ENCODE measurements at places on chromosomes 7 and 10.

- no peak for DNase-seq
These were observed 278.2 kb upstream of the IMMP2L start for GRCh38 chr7:111840528-111840927.

DNA sequence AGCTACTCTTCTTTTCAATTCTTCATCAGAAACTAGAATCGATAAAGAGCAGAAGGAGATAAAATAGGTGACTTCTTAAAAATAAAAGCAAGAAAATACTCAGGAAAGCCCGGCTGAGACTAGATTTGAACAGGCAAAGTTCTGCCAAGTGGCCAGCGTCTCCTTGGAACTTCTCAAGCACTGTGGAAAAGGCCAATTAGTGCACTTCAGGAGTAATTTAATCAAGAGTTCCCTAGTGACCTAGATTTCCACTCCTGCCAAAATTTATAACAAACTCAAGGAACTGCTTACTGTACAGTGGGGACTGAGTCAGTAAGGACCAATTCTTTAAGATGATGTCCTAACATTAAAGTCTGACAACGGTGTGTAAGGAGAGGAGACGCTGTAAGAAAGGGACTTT is 57.3 kb downstream of the CHCHD3 start:
- DNase-seq, result no peak

DNA sequence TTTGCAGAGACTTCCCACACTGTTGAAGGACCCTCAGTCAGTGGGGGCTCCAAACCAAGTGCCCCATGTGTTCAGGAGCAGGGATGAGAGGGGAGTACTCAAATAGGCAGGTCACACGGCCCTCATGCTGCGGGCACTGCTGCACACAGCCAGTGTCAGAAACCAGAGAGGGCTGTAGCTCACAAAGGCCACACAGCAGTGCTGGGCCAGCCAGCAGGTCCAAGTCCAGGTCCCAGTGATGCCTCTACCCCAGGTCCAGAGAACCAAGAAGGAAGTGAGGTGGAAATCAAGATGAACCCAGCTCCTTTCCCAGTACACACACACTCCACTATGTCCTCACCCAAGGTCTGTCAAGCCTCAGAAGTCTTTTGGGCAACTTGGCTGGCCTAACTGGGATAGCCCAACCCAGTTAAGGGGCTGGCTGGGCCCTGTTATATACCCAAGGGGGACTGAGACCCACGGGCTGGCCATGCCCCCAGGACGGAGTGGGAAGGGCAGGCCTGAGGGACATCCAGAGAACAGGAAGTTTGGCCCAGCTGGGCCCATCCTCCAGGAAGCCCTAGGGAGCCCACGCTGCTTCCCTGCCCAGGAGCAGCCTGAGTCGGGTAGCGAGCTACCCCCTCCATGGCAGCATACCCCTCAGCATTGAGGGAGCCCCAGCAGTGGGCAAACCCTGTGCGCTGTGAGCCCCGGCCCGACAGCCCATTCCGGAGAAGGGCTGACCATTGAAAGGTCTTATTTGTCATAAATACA is 24.3 kb downstream of the GRID1 start:
- no peak for DNase-seq

DNA sequence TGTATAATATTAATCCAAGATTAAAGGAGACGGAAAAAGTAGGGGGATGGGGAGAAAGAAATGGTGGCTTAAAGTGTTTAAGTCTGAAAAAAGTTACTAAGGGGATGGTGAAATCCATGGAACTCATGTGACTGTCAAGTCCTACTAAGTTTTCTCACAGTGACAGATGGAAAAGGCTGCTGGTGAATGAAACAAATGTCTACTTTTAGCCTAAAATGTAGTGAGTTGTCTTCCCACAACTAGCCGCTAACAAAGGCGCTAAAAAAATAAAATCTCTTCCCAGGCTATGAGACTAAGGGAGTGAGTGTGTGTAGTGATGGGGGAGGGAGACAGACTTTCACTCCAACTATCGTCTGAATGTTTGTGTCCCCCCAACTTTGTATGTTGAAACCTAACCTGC is 12.6 kb downstream of the VIM start:
- no peak for DNase-seq

DNA sequence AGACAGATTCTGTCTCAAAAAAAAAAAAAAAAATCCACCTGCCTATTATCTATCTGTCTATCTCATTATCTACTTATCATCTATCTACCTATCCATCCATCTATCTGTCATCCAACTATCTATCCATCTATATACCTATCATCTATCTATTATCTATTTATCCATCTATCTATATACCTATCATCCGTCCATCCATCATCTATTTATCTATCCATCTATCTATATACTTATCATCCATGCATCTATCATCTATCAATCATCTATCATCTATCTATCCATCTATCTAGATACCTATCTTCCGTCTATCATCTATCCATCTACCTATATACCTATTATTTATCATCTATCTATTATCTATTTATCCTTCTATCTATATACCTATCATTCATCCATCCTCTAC is 16.5 kb upstream of the TPST1 start:
- no peak for DNase-seq

GRCh38 chr7:70571403-70571934 is 560.5 kb upstream of the GALNT17 start:
- DNase-seq, result no peak

GRCh38 chr10:80540981-80541750 is 3.5 kb downstream of the SH2D4B start:
- no peak for DNase-seq

GRCh38 chr7:103687272-103687671 is 241.3 kb upstream of the SLC26A5 start:
- no peak for DNase-seq

DNA sequence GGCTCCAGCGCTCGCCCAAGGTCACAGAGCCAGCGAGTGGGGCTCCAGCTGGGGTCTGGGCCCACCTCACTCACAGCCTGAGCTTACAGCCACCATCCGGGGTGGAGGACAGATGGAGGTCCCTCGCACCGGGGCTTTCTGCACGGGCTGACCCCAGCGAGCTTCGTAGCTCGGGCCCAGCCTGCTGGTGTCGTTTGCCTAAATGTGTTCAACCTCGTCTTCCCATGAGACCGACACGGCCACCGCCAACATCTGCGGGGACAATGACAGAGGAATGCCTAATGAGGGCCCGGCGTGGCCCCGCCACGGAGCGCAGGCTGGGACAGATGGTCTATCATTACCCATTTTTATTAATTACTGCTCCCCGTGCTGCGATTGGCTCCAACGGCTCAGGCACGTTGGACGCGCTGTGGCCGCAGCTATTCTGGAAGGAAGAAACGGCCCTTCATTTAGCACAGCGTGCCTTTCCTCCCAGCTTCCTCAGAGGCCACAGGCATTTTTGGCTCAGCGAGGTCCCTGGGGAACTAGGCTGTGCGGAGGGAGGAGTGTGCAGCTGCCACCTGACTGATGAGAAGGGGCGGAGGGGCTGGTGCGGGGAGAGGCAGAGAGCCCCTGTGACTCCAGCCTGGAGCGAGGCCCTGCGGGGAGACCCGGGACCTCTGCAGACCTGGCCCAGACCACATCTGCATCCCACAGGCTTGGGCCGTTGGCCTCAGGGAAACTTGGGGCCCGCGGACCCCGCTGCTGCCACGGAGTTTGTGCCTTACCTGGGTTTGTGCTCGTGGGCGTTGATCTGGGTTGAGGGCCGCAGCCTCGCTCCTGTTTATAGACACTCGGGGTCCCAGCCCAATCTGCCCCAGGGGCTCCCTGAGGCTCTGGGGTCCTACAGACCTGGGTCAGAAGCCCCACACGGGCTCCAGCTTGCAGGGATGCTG is 22.9 kb upstream of the ELFN1 start:
- no peak for DNase-seq

DNA sequence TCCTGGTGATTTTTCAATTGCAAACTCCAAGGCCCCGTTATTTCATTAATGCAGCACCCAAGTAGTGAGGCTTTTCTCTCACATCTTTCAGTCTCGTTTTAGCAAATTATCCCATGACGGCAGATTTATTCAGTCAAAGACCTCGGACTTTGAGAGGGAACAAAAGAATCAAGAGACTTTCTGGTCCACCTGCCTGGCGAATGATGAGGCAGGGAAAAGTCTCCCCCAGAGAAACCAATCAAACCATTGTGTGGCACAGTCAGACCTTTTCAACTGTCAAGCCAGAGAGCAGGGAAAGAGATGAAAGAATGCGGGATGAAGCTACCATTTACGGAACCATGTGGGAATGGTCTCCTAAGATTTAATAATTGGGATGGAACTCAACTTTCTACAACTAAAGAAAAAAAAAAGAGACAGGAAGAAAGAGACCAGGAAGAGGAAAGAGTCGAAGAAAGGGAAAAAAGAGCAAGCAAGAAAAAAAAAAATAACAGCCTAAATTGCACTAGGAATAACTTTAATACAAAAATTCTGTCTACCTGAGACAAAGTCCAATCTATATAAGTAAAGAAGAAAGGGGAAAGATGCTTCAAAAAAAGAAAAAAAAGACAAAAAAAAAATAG is 22.8 kb downstream of the GLI3 start:
- no peak for DNase-seq

DNA sequence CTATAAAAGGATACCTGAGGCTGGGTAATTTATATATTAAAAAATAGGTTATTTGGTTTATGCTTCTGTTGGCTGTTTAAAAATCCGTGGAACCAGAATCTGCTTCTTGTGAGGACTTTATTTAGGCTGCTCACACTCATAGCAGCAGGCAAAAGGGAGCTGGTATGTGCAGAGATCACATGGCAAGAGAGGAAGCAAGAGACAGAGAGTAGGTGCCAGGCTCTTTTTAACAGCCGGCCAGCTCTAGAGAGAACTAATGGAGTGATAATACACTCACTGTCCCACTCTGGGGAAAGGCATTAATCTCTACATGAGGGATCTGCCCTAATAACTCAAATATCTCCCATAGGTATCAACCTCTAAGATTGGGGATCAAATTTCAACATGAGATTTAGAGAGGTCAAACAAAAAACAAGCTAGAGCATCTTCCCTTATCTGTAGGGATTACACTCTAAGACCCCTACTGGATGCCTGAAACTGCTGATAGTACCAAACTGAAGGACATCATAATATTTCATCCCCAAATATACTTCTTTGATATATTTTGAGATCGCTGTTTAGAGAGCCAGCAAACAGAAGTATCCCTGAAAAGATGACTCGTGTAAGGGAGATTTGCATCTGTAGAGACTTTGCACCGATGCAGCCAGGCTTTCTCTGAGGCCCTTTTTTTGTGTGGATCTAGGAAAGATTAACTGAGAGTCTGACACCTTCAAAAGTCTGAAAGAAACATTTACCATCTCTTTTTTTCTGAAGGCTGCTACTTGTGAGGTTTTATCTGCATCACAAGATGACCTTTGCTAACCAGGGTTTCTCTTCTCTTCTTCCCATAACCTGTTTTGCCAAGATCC is 717.0 kb upstream of the MBL2 start:
- no peak for DNase-seq

DNA sequence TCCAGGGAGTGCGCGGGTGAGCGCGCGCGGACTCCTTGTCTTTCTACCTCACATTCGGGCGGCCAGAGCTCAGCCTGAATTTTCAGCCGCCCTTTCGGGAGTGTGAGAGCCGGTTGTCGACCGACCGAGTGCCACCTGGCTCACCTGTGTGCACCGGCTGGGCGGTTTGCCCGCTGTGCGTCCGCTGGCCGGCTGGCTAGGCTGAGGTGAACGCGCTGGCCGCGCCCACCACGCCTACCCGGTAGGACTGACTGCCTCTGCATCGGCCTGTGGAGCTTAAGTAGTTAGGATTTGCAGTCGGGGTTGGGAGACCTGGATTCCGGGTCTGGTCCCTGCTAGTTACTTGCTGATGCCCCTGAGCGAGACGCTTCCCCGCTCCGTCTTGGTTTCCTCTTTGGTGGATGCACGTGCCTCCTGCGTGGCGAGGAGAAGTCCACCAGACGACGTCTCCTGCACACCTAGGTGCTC is 553 bp downstream of the TSPAN15 start:
- no peak for DNase-seq

DNA sequence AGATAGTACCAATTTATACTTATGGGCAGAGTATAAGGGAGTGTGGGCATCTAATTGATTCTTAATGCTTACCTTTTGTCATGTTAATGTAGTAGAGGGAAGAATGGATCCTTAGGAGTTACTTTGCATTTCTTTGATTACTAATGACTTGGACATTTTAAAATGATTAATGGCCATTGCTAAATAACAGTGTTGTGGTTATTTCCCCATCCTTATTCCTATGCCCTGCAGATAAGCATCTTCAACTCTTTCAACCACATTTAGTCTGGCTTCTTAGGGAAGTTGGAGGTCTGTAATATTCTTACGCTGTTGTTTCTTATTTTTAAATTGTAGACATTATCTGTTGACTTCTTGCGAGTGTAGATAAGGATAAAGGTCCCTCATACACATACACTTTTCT is 37.2 kb downstream of the KAT6B start:
- DNase-seq, result no peak

DNA sequence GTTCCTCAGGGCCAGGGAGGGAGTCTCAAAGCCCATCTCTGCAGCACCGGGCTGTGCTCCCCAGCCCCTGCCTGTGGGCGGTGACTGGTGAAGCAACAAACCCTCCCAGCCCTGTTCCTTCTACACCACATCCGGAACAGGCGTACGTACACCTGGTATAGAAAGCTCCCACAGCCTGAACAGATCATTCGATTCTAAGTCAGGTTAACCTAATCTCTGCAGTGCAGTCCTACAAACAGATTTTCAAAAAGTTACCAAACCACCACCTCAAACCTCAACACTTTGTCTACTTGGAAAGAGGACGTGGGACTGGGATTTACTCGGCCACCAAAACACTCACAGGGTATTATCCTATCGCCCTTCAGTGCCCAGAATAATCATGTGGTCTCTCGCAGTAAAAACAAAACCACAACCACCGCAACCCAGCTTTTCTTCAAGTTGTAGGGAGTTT is 238.4 kb downstream of the DIP2C start:
- no peak for DNase-seq

GRCh38 chr10:77571490-77571889 is 66.1 kb downstream of the KCNMA1 start:
- DNase-seq, result no peak
